ENCODE measurements at places on chromosomes 5 and 9.

DNA sequence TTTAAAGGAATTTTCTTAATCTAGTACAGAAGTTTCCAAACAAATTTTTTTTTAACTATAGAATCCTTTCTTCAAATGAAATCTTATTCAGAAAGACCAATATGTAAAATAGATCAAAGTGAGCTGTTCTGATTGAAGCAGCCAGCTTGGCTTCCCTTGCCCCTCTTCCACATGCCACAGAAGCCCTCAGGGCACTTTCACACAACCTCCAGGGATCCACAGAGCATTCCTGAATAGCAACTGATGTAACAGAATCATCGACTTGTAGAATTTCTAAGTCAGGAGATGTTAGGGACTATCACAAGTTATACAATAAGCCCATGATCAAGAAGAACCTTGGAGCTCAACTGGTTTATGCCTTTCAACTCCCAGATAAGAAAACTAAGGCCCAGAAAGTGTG lies 427.8 kb upstream of the C9orf72 start:
- DNase-seq = no peak

- no peak for DNase-seq
Observed at GRCh38 chr9:73549991-73550390, 398.3 kb downstream of the ANXA1 start.

DNA sequence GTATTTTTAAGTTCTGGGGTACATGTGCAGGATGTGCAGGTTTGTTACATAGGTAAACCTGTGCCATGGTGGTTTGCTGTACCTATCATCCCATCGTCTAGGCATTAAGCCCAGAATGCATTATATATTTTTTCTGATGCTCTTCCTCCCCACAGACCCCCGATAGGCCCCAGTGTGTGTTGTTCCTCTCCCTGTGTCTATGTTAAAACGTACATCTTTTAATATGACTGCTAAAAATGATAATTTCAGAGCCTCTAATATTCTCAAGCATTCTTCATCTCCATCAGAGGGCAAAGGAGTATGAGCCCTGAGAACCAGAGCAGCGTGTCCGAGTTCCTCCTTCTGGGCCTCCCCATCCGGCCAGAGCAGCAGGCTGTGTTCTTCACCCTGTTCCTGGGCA lies at the start of gene OR1J2:
TSS of gene OR1J2 (plus strand) at position 301 of the 400 bp plus-strand sequence. CDS start at position 301, 0 bp downstream.
- DNase-seq = no peak

- no peak for DNase-seq
Observed at GRCh38 chr5:89130851-89131250, 247.9 kb upstream of the MEF2C start.

DNA sequence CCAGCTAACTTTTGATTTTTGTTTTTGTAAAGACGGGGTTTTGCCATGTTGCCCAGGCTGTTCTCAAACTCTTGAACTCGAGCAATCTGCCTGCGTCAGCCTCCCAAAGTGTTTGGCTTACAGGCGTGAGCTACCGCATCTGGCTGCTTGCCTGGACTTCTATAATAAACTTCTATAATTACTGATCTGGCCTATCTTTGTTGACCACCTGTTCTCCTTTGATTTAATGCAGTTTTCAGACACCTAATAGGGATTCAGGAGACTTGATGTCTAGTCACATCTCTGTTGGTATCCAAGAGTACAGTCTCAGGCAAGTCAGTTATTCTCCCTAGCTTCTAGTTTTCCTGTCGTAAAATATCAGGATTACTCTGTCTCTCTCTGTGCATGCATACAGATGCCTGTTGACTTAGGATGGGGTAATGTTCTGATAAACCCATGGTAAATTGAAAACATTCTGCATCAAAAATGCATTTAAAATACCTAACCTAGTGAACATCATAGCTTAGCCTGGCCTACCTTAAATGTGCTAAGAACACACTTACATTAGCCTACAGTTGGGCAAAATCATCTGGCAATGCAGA lies 51.5 kb upstream of the NR3C1 start:
- DNase-seq = no peak

DNA sequence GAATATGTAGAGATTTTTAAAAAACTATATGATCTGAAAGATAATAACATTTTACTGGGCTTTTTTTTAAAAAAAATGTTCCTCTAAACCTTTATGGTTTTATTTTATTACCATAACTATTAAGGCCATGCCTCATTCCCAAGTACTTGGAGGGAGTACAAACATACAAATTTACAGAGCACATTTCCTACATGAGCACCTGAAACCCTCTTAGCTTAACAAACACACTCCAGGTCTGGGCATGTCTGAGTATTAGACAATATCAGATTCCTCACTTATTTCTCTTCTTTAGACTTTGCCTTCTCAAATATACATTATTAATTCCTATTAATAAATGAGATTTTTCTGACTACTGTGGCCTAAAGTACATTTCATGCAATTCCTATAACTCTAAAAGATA lies 319.2 kb downstream of the SLCO4C1 start:
- no peak for DNase-seq

GRCh38 chr5:180090098-180090768 lies 18.7 kb upstream of the RNF130 start:
- peak; percentile 70 for DNase-seq

- DNase-seq = no peak
Observed at GRCh38 chr5:107387526-107388140, 283.1 kb downstream of the EFNA5 start.

GRCh38 chr9:36173861-36174260 lies 4.7 kb downstream of the CCIN start:
- DNase-seq = no peak

Measured in stimulated activated CD4-positive, alpha-beta T cell treated with anti-CD3 and anti-CD28 coated beads, Interleukin-1b, Interleukin-23, amount 100 ng/mL, for 1 hour (primary cell).